ENCODE measurements at places on chromosomes 6 and 20.
A peak's percentile ranks its signal among the peaks of the same experiment; 100 is the strongest.

DNA sequence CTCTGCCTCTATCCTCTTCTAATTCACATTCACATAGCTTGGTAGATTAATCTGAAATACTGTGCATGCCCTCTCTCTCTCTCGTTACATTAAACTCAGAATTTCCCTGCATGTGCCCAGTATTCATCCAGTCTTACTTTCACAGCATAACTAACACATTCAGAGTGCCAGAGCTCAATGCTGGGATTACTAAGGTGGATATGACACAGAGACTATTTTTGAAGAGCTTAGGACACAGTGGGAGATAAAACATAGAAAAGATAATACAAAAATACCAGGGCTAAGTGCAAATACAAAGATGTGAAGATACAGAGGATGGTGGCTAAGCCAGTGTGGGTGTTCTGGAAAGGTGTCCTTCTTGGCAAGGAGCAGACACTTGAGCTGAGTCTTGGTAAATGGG is 6.3 kb downstream of the SYNE1 start:
- DNase-seq, result no peak

DNA sequence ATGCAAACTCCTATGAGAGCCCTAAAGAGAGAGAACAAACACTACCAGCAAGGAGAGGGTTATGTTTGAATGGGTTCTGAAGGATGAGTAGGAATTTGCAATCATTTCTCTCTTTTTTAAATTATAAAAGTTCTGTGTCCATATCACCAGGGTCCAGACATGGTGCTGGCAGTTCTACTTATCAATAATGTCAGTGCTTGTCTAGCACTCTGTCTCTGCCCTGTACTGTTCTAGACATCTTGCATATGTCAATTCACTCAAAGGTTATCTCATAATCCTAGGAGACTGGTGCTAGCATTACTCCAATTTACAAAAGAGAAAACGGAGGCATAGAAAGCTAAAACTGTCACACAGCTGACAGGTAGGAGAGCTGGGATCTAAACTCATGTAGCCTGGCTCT is 101.3 kb downstream of the VEGFA start:
- DNase-seq, result no peak

- DNase-seq, result no peak
These were observed 442.3 kb upstream of the MAP3K7 start for GRCh38 chr6:91029211-91029610.

DNA sequence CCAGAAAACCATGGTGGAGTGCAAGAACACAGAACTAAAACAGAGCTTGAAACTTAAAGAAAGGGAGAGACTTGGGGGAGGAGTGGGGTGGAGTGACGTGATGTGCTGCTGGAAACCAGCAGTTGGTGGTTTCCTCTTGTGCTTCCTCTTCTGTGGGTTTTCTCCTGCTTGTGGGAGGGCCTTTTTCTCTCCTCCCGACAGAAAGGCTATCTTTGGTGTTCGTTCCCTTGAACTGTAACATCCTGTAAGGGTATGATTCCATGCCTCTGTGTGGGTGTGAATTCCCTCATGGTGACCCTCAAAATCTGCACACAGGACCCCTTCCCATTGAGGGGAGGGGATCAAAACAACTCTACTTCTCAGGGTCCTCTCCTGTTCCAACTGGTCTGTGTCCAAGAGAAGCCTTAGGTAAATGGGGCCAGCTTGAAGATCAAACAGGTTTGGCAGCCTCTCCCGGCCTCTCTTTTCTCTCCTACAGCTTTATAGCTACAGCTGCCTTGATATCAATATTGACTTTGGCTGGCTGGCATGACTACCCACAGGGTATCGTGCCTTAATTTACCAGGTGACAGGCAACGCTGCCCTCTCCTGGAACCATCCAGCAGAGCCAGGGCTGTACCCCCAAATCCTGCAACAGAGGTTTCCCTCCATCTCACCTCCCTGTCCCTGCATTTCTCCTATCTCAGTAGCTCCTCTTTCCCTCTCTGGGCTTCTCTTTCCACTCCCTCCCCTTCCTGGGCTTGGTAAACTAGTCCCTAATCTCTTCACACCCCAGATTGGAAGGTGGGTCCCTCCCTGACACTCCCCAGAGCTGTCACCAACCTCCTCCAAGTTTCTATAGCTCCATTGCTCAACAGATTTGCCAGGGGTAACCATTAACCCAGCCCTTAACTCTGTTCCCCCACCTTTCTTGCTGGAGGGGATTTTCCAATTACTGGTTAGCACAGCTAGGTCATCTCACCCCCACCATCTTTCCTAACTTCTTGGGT is 1.5 kb upstream of the MSH5 start:
- no peak for DNase-seq

GRCh38 chr6:21037453-21037852 is 503.2 kb downstream of the CDKAL1 start:
- DNase-seq, result no peak

DNA sequence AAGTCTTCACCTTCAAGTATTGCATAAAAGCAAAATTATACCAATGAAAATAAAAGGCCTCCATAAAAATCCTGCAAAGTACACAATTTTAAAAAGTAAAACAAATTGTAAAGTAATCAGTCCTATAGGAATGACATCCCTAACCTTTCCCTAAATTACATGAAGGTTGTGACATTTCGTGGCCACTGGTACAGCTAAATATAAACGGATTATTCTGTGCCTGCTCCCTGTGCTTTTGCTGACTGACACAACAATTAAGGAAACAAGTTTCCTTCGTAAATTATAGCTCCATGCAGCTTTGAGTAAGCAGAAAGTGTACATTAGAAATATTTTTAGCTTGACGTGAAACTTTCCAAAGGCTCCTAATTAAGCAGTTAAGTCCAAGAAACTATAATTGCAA is 222.8 kb downstream of the KCNQ5 start:
- DNase-seq, result no peak

- no peak for DNase-seq
These were observed 180.5 kb downstream of the TENT5A start for GRCh38 chr6:81572020-81572419.

DNA sequence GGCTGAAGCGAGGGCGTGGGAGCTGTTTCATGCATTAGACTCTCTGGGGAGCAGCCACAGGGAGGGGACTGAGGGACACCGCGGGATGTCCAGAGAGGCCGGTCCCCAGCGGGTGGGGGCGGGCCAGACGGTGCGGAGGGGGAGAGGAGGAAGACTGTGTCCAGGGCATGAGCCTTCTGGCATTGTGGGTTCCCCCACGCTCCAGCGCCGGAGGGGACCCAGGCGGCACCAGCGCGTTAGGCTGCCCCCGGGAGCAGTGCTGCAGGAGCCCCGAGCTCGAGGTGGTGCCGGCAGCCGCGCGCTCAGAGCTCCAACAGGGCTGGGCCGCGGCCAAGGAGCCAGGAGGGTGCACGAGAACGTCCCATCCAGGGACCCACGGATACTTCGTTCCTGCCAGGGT is 14.4 kb downstream of the SLC22A3 start:
- no peak for DNase-seq

GRCh38 chr6:12114055-12114503 is 102.0 kb downstream of the HIVEP1 start:
- DNase-seq, result no peak

DNA sequence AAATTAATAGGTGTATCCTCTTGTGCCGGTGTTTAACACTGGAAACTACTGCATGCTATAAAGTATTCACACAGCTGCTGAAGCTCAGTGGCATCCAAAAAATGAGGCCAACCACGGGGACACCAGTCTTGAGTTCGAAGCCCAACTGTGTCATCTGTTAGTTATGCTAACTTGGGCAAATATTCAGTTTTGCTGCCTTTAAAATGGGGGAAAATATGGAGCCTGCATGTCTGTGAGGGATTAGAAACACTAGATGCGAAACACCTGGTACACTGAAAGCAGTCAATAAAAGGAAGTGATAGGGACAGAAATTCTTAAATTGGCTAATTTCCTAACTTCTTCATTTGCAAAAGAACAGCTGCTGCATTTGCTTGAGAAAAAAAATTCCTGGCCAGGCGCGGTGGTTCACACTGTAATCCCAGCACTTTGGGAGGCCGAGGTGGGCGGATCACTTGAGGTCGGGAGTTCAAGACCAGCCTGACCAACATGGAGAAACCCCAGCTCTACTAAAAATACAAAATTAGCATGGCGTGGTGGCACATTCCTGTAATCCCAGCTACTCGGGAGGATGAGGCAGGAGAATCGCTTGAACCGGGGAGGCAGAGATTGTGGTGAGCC is 36.6 kb upstream of the MLIP start:
- DNase-seq, result no peak

GRCh38 chr6:73516514-73517489 is 4.0 kb downstream of the EEF1A1 start:
- DNase-seq, result no peak

DNA sequence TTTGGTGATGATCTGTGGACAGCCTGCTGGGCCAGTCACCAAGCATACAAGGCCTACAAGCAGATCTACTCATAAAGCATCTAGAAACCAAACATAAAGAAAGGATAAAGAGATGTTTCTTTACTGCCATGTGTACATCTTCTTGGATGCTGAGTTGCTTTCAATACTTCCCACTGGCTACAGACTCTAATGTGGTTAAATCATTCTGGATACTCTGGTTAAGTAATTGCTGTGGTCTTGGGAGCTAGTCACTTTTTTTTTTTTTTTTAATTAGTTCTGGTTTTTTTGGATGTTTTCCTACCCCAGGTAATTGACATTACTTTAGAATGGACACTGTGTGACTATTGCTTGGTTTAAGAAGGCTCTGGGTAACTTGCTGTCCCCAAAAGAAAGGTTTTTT is 215.4 kb upstream of the RUNX2 start:
- no peak for DNase-seq

DNA sequence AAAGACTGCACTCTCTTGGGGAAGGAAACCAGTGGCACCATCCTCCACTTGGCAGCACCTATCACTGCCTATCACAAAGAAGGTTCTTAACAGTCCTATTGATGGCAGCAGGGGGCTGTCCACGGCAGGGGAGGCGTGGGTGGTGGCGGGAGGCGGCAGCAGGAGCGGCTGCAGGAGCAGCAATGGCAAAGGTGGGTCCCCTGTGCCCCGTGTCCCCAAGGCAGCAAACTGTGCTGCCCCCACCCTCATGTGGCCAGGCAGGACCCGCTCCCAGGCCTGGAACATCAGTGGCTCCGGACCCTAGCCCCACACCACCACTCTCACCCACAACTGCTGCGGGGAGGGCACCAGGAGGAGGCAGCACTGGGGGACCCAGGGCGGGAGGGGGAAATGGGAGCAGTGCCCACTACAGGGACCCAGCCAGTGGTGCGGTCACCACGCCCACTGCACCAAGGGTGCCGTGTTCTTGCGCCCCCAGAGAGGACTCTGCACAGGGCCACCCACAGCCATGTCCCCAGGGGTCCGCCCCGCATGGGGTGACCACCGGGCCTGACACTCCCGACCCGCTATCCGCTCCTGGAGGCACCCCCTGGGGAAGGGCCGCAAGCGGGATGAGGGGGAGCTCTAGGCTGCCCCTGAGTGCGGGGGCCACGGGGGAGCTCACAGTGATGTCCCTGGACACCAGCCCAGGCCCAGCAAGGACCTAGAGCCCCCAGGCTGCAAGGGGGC is 54.6 kb downstream of the GMDS start:
- no peak for DNase-seq

GRCh38 chr6:26222571-26222970 is 135.3 kb downstream of the HFE start:
- no peak for DNase-seq

- peak; percentile 49 for DNase-seq
These were observed 19.2 kb downstream of the PRND start for GRCh38 chr20:4740774-4741431.

- DNase-seq, result no peak
These were observed 110.9 kb upstream of the SSTR4 start for GRCh38 chr20:22924046-22924737.

- no peak for DNase-seq
These were observed 44.8 kb downstream of the TXNDC5 start for GRCh38 chr6:7865781-7866180.

DNA sequence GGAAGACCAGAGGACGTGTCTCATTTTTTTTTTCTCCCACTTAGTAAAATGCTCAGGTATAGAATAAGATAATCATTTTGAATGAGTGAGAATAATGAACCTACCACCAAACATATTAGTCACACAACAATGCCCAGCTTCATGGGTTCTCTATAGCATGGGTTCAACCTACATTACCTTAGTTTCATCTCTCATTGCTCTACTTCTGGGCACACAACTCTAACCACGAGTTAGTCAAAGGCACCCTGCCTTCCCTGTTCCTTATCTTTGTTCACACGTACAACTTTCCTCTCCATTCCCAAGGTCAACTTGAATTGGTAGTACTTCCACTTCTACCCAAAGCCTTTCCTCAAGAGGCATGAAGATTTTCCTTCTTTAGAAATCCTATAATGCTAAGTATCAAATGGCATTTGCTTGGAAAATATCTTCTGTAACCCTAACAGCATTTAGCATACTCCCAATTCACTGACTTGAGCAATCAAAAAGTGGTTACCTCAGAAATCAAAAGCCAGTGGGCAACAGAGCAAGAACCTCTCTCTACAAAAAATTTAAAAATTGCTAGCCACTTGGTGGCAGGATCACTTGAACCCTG is 20.9 kb downstream of the DEK start:
- DNase-seq, result no peak

DNA sequence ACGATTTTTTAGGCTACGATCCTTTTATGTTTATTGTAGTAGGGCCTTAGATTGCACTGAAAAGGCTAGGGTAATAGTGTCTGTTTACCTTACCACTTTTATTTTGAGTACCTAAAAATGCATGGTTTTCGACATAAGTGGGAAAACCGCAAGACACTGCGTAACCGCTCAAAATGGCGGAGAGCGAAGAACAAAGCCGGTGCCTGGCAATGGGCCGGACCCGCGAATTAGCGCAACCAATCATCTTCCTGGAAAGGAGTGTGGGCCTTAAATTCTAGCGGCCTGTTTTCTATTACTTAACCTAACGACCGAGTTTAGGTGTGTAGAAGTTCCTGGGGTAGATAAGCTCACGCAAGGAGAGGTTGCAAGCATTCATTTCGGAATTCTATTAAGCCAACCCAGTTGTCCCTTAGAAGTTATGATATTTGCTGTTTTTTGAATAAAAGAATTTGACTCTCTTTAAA is 118.0 kb downstream of the HFE start:
- peak; percentile 66 for DNase-seq
